ENCODE measurements at places on chromosomes 2 and 18.

DNA sequence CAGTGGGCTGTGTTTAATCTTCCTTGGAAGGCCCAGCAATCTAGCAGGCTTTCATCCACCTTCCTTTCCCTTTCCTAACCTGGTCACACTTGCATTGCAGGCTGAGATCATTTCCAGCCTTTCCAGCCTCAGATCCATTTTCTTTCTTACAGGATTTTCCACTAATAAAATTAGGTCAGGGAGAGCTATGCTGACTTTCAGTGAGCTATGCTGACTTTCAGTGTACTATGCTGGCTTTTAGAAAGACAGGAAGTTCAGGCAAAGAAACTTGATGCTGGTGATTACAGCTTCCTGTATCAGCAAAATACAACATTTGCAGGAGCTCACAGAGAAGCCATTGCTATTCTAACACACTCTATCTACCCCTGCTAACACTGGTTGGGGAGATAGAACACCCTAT, 735.0 kb downstream of the CCDC85A start:
- no peak for DNase-seq

GRCh38 chr2:237258116-237258515, 155.8 kb downstream of the COL6A3 start:
- DNase-seq, result no peak

DNA sequence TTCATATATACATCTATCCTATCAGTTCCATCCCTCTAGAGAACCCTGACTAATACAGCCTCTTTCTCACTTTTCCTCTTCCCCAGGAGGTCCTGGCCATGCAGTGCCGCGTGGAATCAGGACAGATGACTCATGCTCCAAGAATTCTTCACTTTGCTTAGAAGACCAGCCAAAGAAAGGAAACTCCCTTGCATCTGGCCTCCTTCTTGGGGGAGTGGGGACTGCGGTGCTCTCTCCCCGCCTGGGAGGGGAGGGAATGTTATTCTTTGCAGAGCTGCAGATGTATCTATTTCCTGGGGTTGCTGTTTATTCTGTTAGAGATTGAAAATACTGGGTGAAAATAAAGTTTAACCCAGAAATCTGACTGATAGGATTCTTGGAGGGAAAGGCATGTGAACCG, 111.5 kb upstream of the SH3BP4 start:
- no peak for DNase-seq

DNA sequence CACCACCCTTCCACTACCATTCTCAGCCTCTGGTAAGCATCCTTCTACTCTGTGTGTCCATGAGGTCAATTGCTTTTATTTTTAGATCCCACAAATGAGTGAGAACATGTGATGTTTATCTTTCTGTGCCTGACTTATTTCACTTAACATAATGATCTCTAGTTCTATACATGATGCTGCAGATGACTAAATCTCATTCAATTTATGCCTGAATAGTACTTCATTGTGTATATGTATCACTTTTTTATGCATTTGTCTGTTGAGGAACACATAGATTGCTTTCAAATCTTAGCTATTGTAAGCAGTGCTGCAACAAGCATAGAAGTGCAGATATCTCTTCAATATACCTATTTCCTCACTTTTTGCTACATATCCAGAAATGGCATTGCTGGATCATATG, 733.3 kb downstream of the SUCLG1 start:
- no peak for DNase-seq

- no peak for DNase-seq
These were observed 20.7 kb downstream of the SMIM21 start for GRCh38 chr18:75406491-75407445.

DNA sequence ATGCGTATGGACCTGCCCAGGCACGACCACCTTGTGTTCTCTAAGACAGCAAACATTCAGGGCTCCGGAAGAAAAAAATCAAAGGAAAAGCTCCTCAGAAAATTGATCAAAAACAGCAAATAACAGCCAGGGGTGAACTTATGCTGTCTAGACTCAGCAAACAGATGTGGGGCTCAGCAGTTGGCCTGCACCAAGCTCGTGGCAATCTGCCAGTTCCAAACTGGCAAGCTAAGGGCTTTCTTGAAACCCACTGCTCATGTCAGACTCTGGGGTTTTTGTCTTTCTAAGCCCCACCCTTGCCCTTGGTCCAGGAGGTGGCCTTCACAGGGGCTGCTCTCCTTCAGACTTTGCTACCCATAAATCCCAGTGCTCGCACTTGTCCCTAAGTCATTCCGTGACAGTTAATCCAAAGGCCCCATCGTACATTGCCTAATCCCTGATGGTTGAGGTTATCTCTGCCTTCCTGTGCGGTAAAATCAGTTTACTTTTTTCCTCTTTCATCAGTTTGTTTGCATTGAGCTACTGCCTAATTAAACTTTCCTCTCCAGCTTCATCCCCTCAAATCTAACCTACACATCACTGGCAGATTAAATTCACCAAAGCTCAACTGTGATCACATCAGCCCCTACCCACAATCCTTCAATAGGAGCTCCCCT, 408.0 kb downstream of the LRATD1 start:
- no peak for DNase-seq

All from psoas muscle (tissue), 8 donors.